ENCODE measurements at places on chromosomes 7 and 10. TPM values are rescaled to one million over a fixed set of nuclear protein-coding genes. Genes with fewer than 3 reads are reported as not detected.

- H3K27ac ChIP-seq, result no peak overlapping the region
- H3K4me3 ChIP-seq, result no peak overlapping the region
- DNase-seq, result no peak
Measured at GRCh38 chr7:47191876-47192291, 390.0 kb downstream of the TNS3 start.

DNA sequence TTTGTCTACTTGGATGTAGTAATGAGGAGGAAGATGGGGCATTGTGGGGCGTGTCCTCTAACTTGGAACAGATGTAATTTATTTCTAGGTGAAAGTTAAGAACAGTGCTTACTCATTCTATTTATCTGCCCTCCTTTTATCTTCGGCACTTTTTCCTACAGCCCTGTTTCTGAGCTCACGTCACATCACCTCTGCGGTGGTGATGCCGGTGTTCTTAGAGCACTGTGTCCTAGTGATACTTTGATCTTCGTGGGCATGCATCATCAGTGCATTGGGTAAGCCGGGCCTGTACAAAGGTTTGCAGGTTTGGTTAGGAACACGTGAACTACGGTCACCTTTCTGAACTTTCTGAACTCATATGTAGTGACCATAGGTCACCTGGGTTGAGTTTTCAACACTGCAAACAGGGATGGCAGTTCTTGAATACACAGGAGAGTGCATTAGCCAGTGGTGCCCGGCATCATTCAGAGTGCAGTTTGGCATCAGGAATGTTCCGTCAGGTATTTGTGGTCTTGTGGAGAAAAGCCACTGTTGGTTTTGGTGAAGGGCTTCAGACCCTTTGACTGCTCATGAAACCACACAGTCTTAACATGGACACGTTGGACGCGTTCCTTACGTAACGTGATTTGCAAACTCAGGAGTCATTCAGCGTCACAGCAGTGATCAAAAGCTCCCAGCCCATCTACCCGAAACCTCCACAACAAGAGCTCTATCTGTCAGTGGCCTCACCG, 5.6 kb downstream of the POR start:
- H3K4me1 ChIP-seq, result peaks cover 17% of the 10 kb centered on the region
- H3K4me3 ChIP-seq, result no peak overlapping the region
- H3K36me3 ChIP-seq, result no peaks in the 10 kb centered on the region
- H3K27me3 ChIP-seq, result no peaks in the 10 kb centered on the region
- no peak overlapping the region for H3K27ac ChIP-seq

DNA sequence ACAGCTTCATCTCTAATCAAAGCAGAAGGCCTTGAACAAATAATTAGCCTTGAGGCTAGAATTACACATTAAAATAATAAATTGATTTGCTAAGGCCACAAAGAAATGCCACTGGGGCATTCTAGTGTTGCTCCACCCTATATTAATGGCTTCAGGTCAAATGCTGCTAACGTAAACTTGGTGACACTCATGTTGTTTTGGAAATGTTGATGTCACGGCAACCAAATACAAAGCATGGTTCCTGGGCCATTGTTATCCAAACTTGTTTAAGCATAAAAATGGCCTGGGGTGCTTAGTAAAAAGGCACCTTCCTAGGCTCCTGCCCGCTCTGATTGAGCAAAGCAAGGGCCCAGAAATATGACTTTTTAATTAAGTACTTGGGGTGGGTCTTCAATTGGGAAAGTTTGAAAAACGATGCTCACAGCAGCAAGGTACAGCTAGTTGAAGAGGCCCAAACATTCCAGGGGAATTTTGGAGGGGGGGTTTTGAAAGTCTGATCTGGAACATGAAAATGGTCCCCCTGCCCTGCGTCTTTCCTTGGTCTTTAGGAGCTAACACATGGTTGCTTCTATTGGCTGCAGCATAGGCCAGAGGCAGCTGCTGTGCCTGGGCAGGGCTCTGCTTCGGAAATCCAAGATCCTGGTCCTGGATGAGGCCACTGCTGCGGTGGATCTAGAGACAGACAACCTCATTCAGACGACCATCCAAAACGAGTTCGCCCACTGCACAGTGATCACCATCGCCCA, 67.8 kb downstream of the ABCC2 start:
- no peak for DNase-seq
- no peak overlapping the region for H3K4me3 ChIP-seq
- no peaks in the 10 kb centered on the region for H3K27me3 ChIP-seq
- no peaks in the 10 kb centered on the region for H3K36me3 ChIP-seq
- no peak overlapping the region for H3K27ac ChIP-seq

DNA sequence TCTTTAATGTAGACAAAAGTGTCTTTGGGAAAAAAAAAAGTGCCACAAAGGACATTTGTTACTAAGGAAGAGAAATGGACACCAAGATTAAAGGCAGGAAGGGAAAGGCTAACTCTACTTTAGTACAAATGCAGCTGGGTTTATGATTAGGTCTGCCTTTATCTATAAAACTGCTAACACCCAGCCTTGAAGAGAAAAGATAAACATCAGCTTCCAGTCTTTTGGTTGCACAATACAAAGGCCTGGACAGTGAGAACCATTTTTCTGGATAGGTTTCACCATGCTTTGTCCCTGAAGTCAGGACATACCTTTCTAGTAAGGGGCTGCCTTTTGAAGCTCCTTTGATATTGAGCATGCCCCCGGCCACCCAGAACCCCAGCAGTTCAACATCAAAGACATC, 45.1 kb downstream of the ZNF248 start:
- H3K27ac ChIP-seq, result no peak overlapping the region
- DNase-seq, result no peak
- no peak overlapping the region for H3K4me3 ChIP-seq
- no peaks in the 10 kb centered on the region for H3K27me3 ChIP-seq
- no peaks in the 10 kb centered on the region for H3K4me1 ChIP-seq

DNA sequence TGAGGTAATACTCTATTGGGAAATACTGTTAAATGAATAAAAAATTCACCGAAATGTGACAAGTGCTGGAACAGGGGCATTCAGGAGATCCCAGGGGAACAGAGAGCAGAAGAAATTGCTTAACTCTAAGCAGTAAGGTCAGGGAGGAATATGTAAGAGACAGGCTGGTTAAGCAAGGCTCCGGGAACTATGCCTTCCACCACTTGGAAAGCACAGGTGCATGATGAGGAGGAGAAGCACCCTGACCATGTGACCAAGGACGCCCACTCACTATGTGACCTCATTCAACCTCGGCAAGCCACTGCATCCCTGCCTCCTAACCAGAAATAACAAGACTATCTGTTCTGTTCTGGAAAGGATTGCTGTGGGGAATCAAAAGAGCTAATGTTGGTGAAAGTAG, 218.4 kb downstream of the ELMO1 start:
- no peaks in the 10 kb centered on the region for H3K36me3 ChIP-seq

DNA sequence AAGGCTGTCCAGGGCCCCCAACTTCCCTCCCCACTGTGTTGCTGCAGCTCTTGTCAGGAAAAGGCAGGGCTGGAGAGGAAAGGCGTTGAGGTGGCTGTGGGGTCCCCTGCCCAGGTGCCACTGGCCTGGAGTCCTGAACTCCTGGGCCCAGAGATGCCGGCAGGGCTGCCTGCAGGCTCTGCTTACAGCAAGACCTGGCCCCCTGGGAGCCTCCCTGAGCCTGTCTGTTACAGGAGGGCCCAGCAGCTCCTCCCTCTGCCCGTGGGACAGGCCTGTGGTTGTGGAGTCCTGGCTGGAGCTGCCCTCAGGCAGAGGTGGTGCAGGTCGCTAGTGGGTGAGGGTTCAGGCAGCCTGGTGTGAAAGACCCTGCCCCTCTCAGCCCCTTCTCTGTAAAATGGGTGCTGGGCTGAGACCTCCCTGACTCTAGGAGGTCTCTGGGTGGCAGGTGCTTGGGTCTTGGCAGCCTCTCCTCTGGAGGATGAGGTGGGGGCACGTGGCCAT, 9.9 kb downstream of the ANTXRL start:
- no peaks in the 10 kb centered on the region for H3K27me3 ChIP-seq
- H3K4me1 ChIP-seq, result no peaks in the 10 kb centered on the region
- H3K36me3 ChIP-seq, result no peaks in the 10 kb centered on the region
- H3K4me3 ChIP-seq, result no peak overlapping the region

DNA sequence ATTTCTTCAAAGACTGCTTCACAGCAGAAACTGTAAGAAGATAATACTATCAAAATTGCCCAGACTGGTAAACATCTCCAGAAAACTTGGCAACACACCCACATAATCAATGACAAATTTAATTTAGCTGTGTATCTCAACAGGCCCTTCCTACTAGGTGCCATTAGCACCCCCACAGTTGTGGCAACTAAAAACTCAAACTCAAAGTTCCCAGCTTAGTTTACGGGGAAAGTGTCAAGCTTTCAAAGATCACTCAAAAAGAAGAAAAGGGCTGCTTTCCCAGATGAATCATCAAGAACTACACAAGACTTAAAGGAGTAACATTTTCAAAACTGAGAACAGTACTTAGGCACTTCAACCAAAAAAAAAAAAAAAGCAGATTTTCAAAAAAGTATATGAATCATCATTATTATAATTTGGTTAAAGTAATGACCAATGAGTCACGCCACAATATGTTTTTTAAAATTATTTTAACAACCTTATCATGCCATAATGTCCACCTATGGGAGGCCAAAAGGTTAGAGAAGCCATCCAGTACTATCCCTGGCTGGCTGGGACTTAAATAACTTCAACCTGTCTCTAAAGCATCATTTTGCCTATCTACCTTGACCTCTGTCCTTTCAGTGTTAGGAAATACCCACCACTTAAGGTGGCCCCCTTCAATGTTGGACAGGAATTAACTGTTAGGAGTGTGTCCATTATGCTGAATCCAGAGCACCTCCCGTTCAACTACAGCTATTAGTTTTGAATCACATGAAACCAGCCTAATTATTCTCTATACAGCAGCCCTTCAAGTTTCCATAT, 90.8 kb downstream of the ZFAND4 start:
- peak; percentile 18 for DNase-seq
- H3K4me3 ChIP-seq, result no peak overlapping the region
- H3K4me1 ChIP-seq, result peaks cover 37% of the 10 kb centered on the region
- no peaks in the 10 kb centered on the region for H3K27me3 ChIP-seq
- H3K36me3 ChIP-seq, result no peaks in the 10 kb centered on the region

Gene FOXI2
- total RNA-seq, result not detected

Data from PC-3 (cell line).